ENCODE measurements at places on chromosomes 16 and 17. TPM values are rescaled to one million over a fixed set of nuclear protein-coding genes. Genes with fewer than 3 reads are reported as not detected.

Gene SPAG9
- total RNA-seq, result 54.6 TPM

Gene LRRC37A
- 2.3 TPM for total RNA-seq

Gene KRT9
- total RNA-seq, result not detected

Gene SRL
- not detected for total RNA-seq

Gene DYNLRB2
- total RNA-seq, result not detected

Gene HAS3
- 0.59 TPM for total RNA-seq

Gene NLRC3
- 96.4 TPM for total RNA-seq

Gene TBX4
- not detected for total RNA-seq

Gene OR2C1
- not detected for total RNA-seq

Gene MT1G
- total RNA-seq, result 24.1 TPM

Gene CCL17
- total RNA-seq, result 0.56 TPM

Gene CDRT15
- total RNA-seq, result not detected

Gene PDILT
- total RNA-seq, result not detected

Gene ITFG1
- 27.4 TPM for total RNA-seq

Gene ADAD2
- total RNA-seq, result not detected

Gene CLEC3A
- not detected for total RNA-seq

Gene KCTD13
- 42.2 TPM for total RNA-seq

Gene TNK1
- total RNA-seq, result 1.1 TPM

Gene SLC38A8
- total RNA-seq, result not detected

Gene KRT39
- not detected for total RNA-seq

Gene SLX4
- 13.0 TPM for total RNA-seq

Gene FBF1
- 21.0 TPM for total RNA-seq

Gene KRT14
- total RNA-seq, result not detected

Gene KRTAP2-2
- total RNA-seq, result not detected

Gene CYGB
- 0.29 TPM for total RNA-seq

Gene MMP28
- total RNA-seq, result not detected

Gene TMEM88
- 1.6 TPM for total RNA-seq

Gene USP43
- 0.12 TPM for total RNA-seq

Gene ICAM2
- total RNA-seq, result 69.1 TPM

Gene ZFHX3
- total RNA-seq, result 0.73 TPM

Gene GJD3
- not detected for total RNA-seq

Gene TBX2
- not detected for total RNA-seq

Gene SOX15
- total RNA-seq, result 0.20 TPM

Gene COTL1
- 788 TPM for total RNA-seq

Gene MYOCD
- not detected for total RNA-seq

Gene DPEP1
- total RNA-seq, result not detected

Gene MRPL38
- 105 TPM for total RNA-seq

Gene UQCRC2
- 230 TPM for total RNA-seq

Gene SEPTIN1
- total RNA-seq, result 355 TPM

Gene TNP2
- total RNA-seq, result not detected

Gene UBALD1
- total RNA-seq, result 22.0 TPM

Gene KRT38
- not detected for total RNA-seq

Gene RNF135
- 6.7 TPM for total RNA-seq

Gene GCGR
- total RNA-seq, result not detected

Gene MYO15A
- 0.42 TPM for total RNA-seq

Gene MT4
- total RNA-seq, result not detected

Gene PSME3IP1
- 135 TPM for total RNA-seq

Gene ABI3
- total RNA-seq, result 73.2 TPM

Gene KRT16
- total RNA-seq, result not detected
